ENCODE measurements at places on chromosomes 2 and 18.

DNA sequence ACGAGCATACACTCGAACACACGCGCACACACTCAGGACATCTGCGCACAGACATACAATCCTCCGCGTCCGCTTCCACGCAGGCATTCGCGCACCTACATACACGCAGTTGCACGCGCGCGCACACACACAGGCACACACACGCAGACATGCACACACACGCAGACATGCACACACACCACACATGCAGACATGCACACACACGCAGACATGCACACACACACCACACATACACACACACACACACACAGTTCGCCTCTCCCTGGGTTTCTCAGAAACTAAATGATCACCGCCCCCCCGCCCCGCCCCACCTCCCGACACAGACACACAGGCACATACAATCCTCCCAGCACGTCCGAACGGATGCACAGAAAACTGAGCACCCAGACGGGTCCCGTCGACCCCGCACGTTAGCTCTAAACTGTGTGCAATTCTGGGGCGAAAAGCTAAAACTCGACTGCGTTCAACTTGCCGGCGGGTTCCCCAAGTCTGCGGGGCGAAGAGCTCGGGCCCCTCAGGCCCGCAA is 1.0 kb downstream of the EPHA4 start:
- DNase-seq, result no peak

GRCh38 chr2:158960193-158960592 is 8.2 kb upstream of the TANC1 start:
- DNase-seq, result no peak

GRCh38 chr18:9552191-9552590 is 62.2 kb downstream of the PPP4R1 start:
- DNase-seq, result no peak

DNA sequence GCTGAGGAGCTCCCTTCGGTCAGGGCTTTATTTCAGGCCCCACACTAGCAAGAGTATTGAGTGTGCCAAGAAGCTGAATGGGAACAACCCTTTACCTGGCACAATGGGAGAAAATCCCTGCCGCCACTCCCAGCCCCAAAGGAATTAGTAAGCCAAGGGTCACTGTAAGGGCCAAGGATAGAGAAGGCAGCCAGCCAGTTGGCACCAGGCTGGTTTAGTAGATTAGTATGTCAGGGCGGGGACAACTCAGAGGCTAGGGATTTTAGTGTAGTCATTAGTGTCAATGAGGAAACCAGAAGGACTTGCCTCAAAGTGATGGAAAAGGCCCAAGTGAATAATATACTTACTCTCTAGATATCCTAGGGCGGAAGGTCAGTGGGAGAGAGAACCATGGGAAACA is 34.9 kb upstream of the CYP26B1 start:
- DNase-seq, result no peak

GRCh38 chr2:217459680-217460405 is 543.0 kb downstream of the TNS1 start:
- DNase-seq, result no peak

DNA sequence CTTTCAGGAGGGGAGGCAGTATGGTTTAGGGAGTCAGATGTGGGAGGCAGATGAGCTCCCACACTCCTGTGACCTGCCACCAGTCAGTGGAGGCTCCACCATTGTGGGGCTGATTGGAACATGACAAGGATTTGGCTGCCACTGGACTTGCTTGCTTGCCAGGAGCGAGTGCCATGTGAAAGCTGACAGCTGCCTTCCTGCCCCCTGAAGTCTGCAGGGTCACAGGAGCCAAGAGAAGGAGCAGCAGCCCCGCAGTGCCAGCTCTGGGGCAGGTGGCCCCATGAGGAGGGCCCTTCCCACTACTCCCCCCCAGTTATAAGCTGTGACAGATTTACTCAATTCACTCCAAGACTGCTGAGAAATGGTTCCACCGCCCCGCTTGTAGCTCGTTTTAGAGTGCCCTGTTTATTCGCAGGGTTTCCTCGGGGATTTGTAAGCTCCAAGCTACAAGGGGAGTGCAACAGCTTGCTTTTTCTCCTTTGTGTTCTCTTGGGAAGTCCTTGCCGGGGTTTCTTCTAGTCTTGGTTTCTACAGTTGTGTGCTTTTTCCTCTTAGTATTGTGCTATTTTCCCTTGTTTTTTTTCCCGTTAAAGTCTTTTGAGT is 414.3 kb downstream of the MEIS1 start:
- no peak for DNase-seq

GRCh38 chr18:63848159-63848558 is 39.3 kb upstream of the SERPINB2 start:
- DNase-seq, result no peak

- DNase-seq, result no peak
Measured at GRCh38 chr2:132384491-132385151, 32.0 kb upstream of the GPR39 start.

- no peak for DNase-seq
Measured at GRCh38 chr2:6928452-6928851, 11.2 kb downstream of the RNF144A start.

- no peak for DNase-seq
Measured at GRCh38 chr18:35377875-35378573, 887 bp upstream of the ZNF396 start.

DNA sequence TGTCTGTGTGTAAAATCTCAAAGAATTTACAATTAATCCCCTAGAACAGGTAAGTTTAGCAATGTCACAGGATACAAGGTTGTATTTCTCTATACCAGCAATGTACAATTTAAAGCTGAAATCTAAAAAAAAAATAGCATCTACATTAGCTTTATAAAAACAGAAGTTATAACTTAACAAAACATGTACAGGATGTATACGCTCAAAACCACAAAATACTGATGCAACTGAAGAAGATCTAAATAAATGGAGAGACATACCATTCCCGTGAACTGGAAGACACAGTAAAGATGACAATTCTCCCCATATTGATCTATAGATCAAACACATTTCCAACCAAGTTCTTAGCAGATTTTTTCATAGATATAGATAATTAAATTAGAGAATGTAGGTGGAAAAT is 17.5 kb upstream of the RANBP2 start:
- no peak for DNase-seq

DNA sequence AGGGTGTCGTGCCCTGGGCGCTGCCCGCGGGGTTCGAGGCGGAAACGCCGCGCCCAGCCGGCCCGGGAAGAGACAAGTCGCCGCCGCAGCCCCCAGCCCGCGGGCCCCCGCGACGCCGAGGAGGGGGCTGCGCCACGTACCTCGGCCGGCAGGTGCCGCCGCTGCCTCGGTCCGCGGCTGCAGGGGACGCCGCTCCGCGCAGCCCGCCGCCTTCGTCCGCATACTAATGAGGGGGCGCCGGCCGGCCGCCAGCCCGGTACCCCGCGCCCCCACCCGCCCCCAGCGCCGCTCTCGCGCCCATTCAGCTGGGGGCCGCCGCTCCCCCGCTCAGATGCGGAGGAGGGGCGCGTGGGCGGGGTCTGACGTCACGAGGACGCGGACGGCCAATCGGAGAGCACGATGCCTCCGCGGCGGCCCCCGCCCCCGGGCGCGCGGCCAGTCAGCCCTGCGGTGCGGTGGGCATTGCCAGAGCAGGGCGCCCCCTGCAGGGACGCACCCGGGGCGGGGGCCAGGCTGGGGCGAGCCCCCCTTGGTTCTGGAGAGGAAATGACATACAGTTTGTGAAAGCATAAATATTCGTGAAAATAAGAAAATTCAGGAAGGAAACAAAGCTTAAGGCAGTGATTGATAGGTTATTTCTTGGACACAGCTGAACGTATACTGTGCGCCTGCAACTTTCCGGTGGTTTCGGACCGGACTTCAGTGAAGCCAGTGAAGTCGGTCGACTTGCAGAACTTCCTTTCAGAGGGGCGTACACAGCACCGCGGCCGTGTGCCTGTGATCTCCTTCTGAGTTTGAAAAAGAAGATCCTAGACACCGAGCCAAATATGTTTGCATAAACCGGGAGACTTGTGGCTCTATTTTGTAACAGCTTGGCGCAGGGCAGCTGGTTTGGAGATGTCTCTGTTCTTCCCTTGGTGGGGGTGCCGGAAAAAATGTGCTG is at the start of gene ST3GAL5:
Gene ST3GAL5, minus strand, starts transcription at position 307 of the 943 bp plus-strand sequence. Its CDS starts 85 bp downstream, at position 222.
- DNase-seq, result peak; percentile 90

- no peak for DNase-seq
Measured at GRCh38 chr2:126788113-126788512, 110.6 kb upstream of the TEX51 start.

DNA sequence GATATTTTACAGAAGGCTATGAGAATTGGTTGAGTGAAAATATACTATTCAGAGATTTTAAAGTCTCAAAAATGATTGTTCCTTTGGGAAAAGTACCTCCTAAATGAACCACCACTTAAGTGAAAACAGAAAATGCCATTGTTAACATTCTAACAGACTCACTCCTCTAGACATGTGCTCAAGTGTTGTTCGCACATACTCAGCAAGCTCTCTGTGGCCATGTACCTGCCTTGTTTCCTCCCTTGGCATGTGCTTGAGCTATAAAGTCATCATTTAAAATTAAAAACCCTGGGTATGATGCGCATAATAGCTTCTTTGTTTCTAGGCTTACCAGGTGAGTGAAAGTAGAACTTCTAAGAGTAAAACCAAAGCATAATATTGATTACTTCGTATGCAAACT is 343.2 kb upstream of the VRK2 start:
- no peak for DNase-seq

DNA sequence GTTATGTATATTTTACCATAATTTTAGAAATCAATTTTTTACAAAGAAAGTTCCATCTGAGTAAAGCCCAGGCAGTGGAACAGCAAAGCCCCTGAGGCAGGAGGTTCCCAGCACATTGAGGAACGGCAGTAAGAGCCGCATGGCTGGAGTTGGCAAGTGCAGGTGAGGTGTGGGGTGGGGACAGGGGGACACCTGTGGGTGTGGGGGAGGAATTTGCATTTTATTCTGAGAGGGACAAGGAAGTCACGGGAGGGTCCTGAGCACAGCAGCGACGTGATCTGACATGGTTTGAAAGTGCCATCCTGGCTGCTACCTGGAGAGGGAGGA is 16.1 kb upstream of the ADI1 start:
- DNase-seq, result no peak

DNA sequence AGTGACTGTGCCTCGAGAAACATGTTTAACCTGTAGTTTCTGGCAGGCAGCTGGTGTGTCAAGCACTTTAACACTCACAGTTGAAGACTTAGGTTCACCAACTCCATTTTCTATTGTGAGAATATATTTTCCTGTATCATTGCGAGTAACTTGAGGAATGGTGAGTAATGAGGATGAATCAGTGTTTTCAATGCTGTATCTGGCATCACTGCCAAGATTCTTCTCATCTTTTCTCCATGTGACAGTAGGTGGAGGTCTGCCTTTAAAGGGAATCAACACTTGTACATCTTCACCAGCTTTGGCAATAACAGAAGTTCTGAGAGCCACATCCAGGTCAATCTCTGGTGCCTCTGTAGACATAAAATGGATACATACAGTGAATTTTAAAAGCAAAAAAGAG is 72.8 kb downstream of the PLEKHA3 start:
- no peak for DNase-seq

GRCh38 chr18:36672437-36673344 is 156.1 kb downstream of the TPGS2 start:
- no peak for DNase-seq

- DNase-seq, result no peak
Measured at GRCh38 chr2:74982577-74982976, 24.1 kb downstream of the POLE4 start.

- DNase-seq, result no peak
Measured at GRCh38 chr2:9169349-9170107, 37.1 kb upstream of the ASAP2 start.

- no peak for DNase-seq
Measured at GRCh38 chr2:62443886-62444285, 62.1 kb downstream of the TMEM17 start.

DNA sequence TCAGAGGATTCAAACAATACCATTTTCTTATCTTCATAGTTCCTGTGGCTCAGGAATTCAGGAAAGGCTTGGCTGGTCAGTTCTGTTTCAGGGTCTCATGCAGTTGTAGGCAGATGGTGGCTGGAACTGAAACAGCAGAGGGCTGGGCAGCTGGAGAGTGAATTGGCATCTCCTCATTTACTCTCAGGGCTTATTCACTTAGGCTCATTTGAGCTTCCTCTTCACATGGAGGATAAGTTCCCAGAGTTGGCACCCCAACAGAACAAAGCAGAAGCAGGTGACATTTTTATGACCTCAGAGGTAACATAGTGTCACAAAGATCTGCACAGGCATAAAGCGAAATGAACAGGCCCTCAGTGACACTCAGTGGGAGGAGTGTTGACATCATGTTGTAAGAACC is 66.1 kb downstream of the RBBP8 start:
- DNase-seq, result no peak

- DNase-seq, result no peak
Measured at GRCh38 chr2:59724746-59725145, 828.7 kb downstream of the BCL11A start.

- DNase-seq, result no peak
Measured at GRCh38 chr2:232527905-232528470, 2.0 kb downstream of the CHRND start.

- no peak for DNase-seq
Measured at GRCh38 chr18:51617167-51617566, 419.7 kb upstream of the MEX3C start.

DNA sequence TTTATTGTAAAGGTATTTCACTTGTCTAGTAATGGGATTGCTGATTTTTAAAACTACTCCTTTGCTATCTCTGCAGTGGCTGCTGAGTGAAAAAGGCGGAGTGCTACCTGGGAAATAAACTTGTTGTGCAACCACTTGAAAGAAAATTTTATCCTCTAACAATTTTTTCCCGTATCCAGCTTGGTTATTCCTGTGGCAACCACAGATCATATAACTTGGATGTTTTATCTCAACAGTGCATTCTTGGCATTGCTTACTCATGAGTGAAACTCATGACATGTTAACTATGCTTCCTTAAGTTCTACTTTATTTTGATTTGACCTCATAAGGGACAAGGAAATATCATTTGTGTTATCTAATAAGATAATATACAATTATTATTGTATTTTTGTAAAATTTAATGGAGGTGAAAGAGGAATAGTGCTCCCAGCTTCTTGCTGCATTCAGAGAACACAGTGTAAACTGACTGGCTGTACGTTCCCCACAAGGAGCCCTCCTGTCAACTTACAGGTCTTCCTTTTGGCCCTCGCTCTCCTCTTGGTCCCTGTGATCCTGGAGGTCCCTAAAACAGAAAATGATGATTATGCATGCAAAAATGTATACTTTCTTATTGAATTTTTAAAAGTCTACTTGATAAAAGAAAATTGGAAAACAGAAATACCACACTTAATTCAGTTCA is 82.7 kb downstream of the COL5A2 start:
- no peak for DNase-seq

GRCh38 chr2:237235383-237236095 is 149.8 kb downstream of the COPS8 start:
- DNase-seq, result no peak

GRCh38 chr2:10579441-10579840 is 110.3 kb downstream of the NOL10 start:
- no peak for DNase-seq

GRCh38 chr2:207315131-207315530 is 149.4 kb upstream of the KLF7 start:
- no peak for DNase-seq

GRCh38 chr2:211944572-211944971 is 594.0 kb downstream of the ERBB4 start:
- DNase-seq, result no peak

GRCh38 chr2:147051814-147052213 is 793.0 kb upstream of the ACVR2A start:
- no peak for DNase-seq

GRCh38 chr2:225597911-225598310 is 198.4 kb downstream of the NYAP2 start:
- DNase-seq, result no peak

All from stimulated activated CD8-positive, alpha-beta memory T cell treated with anti-CD3 and anti-CD28 coated beads, Interleukin-4, amount 100 ng/mL, for 1 hour (primary cell).